NCI-H226 (cell line): ENCODE measurements at places on chromosomes 3 and 15.

DNA sequence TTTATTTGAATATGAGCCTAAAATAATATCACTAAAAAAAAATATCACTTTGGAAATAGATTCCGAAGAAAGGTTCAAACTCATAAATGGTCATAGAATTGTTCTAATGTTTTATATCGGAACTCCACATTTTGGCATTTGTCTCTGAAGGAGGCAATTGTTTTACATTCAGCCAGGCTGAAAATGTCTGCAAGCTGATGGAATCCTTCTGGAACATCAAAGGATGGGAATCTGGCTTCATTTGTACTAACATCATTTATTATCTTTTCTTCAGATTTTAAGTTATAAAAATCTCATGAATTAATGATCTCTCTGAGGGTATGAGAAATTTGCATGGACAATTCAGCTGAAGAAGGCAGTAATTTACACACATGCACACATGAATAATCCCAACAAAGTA, 251.4 kb upstream of the RGMA start:
- DNase-seq, result no peak

- DNase-seq, result no peak
Measured at GRCh38 chr3:32952369-32953077, 1.1 kb downstream of the CCR4 start.

DNA sequence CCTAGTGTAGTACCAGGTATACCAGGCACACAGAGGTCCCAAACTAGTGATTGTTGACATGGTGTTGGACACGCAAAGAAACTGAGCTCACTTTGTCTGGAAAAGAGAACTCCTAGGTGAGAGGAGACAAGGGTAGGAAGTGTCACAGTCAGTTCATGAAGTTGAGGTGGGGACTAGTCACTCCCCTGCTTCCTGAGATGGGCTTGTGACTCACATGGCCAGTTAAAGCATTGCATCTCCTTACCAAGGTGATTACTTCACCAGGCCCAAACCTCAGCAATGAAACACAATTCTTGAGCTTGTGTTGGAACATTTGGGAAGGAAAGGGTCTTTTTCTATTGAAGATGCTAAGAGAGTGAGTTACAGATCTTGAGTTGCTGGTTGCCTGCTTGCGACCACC, 49.2 kb upstream of the RAD18 start:
- DNase-seq, result no peak

GRCh38 chr15:63192619-63193206, 3.3 kb downstream of the RAB8B start:
- no peak for DNase-seq

- no peak for DNase-seq
Measured at GRCh38 chr15:78322724-78323521, 17.2 kb upstream of the CRABP1 start.

- DNase-seq, result peak; percentile 80
Measured at GRCh38 chr15:58369261-58369701, 62.5 kb upstream of the LIPC start.

GRCh38 chr3:3172627-3173026, 6.9 kb downstream of the CRBN start:
- DNase-seq, result no peak

- DNase-seq, result peak; percentile 81
Measured at GRCh38 chr3:39383045-39383880, at the start of gene SLC25A38. Gene SLC25A38 (plus strand): TSS chr3:39383370. CDS start chr3:39383725, 355 bp downstream.

DNA sequence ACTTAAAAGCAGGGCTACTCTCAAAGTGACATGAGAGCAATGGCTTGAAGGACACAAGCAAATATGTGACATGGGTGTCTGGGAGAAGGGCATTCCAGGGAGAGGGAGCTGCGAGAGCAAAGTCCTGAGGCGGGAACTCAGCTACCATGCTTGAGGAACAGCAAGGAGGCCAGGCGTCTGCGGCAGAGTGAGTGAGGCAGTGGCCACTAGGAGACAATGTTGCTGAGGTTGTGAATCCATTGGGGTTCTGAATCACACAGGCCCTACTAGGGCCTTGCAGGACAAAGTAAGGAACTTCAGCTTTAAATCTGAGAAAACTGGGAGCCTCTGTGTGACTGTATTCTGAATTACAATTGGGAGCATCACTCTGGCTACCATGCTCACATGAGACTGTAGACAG, 94.1 kb upstream of the PRICKLE2 start:
- DNase-seq, result no peak

GRCh38 chr3:155285936-155286335, 7.5 kb downstream of the STRIT1 start:
- no peak for DNase-seq

DNA sequence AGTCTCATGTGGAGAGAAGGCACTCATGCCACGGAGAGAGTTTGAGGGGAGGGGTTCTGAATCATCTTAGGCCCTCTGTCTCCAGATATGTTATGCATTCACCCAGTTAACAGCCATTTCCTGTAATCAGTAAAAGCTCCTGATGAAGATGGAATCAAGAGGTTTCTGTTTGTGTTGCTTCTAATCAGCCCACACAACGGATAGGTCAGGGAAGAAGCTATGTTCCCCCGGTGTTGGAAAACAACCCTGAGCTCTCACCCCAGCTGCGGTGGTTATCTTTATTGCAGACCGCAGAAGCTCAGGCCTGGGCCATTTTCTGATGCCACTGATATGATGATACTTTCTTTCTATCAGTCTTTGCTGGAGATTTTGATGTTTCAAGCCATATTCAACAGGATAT, 338.5 kb upstream of the ONECUT1 start:
- DNase-seq, result no peak

DNA sequence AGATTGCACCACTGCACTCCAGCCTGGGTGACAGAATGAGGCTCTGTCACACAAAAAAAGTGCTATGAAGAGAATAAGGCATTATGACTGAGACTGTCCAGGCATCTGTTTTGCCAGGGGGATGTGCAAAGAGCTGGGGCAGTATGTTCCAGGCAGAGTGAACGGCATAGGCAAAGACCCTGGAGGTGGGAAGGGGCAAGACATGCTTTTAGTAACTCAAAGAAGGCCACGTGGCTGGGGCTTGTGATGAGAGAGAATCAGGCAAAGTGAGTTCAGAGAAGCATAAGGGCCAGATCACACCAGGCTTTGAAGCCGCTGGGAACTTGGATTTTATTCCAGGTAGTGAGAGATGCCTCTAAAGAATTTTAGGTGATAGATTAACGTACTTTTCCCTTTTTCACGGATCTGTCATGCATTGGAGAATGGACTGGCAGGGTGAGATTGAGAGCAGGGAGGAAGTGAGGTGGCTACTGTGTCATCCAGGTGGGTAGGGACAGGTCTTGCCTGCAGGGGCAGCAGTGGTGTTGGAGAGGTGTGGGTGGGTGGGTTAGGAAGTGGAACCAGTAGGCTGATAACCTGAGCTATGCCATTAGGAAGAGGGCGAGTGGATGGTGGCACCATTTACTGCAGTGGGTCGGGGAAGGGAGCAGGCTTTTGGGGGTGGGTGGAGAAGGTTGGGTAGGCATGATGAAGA, 31.7 kb downstream of the ATP2B2 start:
- DNase-seq, result no peak

- no peak for DNase-seq
Measured at GRCh38 chr3:184512621-184513020, 49.0 kb upstream of the EPHB3 start.

- DNase-seq, result no peak
Measured at GRCh38 chr3:51943451-51944391, 1.6 kb downstream of the PARP3 start.

DNA sequence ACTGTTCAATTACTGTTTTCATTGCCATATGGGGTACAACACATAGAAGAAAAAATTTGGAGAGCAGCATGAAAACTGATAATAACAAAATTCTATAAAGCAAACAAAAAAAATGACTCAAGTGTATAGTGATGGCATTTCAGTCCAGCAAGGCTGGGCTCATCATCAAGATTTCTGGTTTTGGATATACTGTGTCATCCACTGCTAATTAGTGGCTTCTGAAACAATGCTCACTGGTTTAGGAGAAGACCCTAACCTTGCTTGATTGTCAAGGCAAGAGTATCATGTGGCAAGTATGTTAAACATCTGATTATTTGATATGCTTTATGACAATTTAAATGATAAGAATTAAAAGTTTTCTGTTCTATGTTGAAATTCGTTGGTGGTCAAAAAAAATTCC, 96.9 kb downstream of the RFX7 start:
- no peak for DNase-seq

DNA sequence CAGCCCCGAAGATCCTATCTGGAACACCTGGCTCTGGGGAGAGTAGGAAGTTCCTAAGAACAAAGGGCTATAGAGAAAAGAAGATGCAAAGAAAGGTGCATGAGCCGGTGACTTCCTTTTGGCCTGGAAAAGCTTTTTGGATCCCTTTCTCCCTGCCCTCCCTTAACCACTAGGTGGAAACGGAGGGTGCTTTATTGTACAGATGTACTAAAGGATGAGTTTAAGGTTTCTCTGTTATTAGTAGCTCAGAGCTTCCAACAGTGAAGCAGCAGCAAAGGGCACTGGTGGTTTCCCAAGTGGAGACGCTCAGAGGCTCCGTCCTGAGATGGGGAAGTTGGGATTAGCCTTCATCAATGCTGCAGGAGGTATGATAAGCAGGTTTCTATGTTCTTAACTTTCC, 5.9 kb upstream of the ADGRG7 start:
- peak; percentile 44 for DNase-seq

DNA sequence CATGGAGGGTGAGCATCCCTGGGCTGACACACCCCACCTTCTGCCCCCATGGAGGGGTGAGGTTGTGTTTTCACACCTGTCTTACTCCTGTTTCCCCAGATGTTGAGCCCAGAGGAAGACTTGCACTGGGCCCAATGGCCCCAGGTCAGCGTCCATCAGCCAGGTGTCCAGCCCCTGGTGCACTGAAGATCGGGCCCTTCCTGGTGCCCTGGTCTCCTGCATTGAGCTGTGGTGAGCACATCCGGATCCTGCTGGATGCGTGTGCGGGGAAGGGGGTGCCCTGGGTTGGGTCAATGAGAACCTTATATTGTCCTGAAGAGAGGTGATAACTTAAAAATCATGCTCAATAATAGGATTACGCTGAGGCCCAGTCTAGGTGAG, 227.3 kb downstream of the SNRPN start:
- DNase-seq, result no peak

GRCh38 chr3:154954757-154955156, 125.4 kb upstream of the MME start:
- DNase-seq, result peak; percentile 33

DNA sequence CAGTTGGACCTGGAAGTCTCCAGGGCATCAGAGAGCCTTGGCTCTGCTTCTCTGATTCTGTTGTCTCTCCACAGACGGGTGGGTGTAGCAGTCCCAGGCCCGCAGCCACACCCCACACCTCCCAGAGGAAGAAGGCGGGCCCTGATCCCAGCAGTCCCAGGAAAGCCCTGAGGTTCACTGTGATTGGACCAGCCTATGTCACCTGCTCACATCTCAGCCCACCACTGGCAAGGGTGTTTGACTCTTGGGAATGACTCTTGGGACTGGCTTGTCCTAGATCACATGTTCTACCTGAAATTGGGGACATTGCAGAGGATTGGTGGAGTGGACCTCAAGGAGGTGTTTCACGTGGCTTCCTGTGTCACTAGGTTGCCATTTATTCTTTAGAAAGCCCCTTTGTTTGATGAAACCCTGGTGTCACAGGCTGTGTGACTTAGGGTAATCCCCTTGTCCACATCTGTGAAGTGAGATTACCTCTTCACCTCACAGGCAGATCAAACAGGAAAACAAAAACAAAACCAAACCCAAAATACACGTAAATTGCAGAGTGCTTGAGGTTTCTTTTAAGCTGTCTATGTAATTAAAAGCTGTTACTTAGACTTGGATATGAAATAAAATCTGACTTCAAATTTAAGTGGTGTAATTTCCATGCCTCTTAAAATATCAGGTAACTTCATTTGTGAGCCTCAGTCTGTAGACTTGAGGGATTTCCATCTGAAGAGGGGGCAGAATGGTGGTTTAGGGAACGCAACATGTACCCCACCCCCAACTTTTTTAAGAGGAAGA, 26.7 kb downstream of the FLNB start:
- DNase-seq, result no peak

GRCh38 chr3:82114589-82114988, 353.1 kb upstream of the GBE1 start:
- no peak for DNase-seq

DNA sequence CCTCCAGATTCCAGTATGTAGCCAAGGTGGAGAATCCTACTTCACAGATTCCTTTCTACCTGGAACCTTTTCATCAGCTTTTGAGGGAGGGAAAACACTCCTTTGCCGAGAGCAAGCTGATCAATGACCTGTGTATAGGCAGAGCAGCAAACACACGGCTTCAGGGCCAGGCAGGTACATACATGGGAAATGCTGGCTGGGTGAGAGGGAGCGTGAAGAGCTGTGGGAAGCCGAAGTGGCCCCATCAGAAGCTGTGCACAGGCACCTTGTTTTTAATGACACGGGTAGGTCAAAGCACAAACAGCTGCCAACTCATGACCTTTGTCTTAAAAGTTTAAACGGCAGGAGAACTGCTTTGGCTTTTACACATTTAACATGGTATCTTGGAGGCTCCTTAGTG, 25.3 kb downstream of the STARD5 start:
- no peak for DNase-seq

DNA sequence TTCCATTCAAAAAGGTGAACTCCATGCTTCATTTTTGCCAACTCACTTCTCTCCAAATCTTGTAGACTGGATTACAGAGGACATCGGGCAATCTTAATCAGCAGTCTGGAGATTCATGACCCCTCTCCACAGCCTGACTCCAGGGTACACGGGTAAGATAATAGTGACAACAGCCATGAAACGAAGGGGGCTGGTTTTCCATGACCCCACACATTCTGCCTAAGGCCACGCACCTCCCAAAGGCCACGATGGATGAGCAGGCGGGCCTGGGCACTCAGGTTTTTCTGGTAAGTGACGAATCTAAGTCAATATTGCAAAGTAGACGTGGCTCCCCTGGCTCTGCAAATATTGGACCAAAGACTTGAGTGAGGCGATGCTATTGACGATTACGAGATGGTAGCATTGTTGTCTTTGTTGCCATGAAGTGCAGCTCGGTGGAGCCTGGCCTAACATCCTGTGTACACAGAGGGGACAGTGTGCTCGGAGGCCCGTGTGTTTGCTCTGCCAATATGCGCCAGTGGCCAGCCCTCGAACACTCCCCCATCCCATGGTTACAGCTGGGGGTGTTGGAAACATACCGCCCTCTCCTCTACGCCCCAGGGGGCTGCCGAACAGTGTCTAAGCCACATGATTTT, 119.1 kb downstream of the OPA1 start:
- no peak for DNase-seq

DNA sequence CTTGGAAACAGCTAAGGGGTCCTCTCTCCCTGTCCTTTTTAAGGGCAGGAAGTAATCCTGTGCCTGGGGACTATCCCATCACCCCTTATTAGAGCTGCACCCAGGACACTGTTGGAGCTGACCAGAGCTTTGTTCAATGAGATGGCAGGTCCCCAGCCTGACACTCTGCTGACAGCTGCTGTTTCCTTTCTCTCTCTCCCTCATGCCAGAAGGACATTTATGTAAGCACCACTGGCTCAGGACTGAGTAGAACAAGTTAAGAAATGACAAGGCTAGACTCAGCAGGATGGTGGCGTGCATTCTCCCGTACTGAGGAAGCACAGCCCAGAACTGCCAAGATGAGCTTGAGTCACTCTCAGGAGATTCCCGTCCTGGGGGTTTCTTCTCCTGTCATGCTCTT, 17.3 kb downstream of the GJD2 start:
- no peak for DNase-seq

GRCh38 chr15:57924598-57924997, 140.9 kb downstream of the ALDH1A2 start:
- DNase-seq, result no peak
